ENCODE measurements at places on chromosomes 6 and 20.

DNA sequence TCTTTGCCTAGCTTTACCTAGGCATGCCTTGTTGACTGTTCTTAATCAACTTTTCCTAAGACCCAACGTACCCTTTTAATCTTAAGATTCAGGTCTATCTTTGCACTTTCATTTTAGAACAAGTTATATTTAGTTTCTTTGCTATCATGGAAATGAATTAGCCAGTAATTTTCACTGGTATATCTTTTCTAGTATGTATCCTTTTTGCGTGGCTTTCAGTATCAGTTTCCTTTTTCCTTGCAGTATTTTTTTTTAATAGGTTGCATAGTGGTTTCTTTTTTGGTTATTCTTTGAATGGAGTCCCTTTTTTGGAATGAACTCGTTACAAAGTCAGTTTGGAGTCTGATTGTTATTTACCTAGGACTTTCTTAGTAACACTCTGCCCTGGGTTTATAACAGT lies 7.3 kb downstream of the ANKEF1 start:
- no peak for DNase-seq

- no peak for DNase-seq
These were observed 231.3 kb upstream of the MARCKS start for GRCh38 chr6:113625850-113626249.

- DNase-seq = no peak
These were observed 4.2 kb downstream of the RFX6 start for GRCh38 chr6:116881236-116881635.

DNA sequence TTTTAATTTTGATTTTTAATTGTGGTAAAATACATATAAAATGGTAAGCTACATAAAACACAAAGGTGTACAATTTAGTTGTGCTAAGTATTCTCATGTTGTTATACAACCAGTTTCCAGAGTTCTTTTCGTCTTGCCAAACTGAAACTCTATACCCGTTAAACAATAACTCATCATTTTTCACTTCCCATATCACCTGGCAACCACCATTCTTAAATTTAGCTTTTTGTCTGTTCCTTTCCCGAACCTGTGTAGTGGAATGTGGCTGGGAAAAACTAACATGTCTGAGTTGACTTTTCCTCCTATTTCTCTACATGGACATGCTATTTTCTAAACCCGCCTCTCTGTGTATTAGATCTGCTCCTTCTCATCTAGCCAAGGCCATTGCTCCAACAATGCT lies 27.6 kb downstream of the RPRD1B start:
- DNase-seq = no peak

DNA sequence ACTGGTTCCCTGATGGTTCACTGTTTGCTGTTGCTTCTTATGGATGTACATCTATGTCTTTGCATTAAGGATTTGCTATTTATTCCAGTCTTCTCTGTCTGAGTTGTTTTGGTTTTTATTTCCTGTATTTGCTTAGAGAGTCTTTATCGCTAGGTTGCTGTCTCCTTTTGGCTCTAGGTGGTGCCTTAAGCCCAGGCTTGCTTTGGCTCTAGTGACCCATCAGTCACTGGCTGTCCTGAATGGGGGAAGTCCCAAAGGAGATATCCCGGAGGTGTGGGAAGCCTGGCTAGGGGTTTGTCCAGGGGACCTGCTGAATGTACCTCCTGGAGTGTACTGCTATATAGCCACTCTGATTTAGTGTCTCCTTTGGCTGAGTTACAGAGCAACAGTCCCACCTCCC lies 53.4 kb downstream of the MCHR2 start:
- no peak for DNase-seq

DNA sequence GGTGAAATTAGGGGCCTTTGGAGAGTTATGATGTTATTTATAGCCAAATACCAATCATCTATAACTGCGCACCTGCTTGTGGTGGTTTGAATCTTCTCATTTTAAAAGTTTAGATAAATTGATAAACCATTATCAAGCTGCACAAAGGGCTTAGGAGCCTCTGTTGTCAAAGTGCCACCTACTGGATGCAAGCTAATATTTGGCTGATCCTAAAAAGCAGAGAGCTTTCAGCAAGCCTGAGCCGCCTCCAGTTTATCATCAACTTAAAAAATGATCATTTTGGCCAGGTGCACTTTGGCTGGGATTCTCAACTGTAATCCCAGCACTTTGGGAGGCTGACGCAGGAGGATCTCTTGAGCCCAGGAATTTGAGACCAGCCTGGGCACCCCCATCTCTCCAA lies 58.5 kb upstream of the ATXN1 start:
- DNase-seq = no peak

GRCh38 chr6:113645986-113646385 lies 211.2 kb upstream of the MARCKS start:
- no peak for DNase-seq

DNA sequence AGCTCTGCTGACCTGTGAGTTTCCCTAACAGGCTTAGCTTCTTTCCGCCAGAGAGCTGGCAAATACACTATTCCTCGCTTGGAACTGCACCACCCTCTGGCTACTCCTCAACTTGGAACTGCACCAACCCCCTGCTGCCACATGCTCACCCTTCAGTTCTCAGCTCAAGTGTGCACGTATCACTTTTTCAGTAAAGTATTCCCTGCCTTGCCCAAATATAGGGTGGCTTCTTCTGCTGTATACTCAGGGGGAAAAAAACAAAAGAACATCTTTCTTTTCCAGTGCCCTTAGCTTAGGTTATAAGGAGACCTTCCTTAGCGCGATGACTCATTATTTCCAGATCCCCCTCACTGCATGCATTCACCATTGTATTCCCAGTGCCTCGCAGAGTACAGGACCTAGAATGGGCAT lies 21.2 kb downstream of the GNAS-AS1 start:
- peak; percentile 71 for DNase-seq

DNA sequence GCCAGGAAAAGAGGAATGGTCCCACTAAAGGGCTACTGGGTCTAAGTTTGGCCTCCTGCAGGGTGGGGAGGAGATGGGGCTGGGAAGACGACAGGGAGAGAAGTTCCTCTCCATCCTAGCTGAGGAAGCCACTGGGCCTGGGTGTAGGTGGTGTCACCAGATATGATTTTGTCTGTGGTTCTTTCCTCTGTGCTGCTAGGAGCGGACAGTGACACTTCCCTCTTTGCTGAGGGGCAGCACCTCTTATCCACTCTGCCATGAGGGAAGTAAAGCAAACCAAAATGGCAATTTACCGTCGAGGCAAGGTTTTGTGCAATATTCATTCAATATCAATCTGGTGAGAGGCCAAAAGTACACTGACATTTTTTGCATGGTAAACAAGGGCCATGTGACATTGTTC lies 33.0 kb upstream of the NR2E1 start:
- DNase-seq = no peak

DNA sequence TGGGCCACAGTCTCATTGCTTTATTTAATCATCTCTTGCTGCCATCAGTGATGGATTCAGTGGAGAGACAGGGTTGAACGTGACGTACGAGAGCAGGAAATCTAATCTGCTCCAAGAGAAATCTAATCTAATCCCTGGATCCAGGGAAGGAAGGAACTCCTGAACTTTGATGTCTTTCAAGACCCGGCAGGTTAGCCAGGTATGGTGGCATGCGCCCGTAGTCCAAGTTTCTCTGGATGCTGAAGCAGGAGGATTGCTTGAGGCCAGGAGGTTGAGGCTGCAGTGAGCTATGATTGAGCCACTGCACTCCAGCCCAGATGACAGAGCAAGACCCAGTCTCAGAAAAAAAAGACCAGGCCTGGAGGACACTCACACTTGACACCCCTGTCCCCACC lies 11.4 kb upstream of the PGC start:
- DNase-seq = no peak

DNA sequence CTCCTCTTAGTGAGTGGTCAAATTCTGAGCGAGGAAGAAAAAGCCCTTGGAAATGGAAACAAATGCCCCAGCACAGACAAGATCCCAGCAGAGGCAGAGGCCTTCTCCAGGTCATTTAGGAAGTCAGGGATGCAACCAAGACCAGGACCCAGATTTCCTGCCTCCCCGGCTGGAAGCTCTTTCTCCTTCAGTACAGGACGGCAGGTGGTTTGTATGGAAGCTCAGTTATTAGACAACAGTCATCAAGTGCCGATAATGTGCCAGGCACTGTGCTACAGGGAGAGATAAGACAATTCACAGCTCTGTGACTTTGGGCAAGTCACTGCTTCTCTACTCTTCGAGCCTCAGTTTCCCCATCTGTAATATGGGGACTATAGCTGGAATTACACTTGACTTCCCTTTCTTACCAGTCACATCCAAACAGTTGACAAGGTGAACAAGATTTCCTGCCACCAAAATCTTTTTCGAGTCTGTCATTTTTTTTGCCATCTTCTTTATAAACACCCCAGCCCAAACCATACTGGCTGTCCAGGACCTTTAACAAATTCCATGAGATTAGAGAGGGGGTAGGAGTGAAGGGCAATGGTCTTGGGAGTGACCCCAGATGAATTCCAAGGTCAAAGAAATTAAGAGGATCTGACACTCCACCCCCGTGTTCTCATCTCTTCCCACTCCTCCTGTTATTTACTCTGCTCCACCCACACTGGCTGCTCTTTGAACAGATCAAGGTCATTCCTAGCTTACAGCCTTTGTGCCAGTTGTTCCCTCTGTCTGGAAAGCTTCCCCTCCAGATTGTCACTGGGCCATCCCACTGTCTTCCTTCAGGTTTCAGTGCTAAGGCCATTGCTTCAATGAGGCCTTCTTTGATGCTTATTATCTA lies 6.0 kb downstream of the MMP9 start:
- DNase-seq = no peak

DNA sequence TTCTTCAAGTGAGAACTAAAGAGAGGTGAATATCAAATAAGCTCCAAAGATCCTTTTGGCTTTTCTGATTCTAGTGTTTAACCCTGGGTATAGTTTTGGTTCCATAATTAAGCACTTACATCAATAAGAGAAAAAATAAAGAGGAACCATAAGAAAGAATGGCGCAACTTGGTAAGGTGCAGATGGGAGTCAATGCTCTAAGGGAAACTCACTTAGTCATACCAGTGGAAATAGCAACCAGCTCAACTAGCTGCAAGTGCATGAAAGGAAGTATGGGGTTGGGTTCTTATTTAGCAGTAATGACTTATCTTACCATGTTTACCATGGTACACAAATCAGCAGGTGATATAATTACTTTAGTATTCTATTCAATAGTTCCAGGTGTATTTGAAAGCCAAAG lies 296.5 kb upstream of the RUNX2 start:
- no peak for DNase-seq

GRCh38 chr6:1817033-1817761 lies 207.5 kb downstream of the FOXC1 start:
- no peak for DNase-seq

Data from femur (tissue), 1 donor.